ENCODE measurements at places on chromosomes 2 and 18.

GRCh38 chr2:102809291-102810189 is 47.7 kb downstream of the TMEM182 start:
- DNase-seq = peak; percentile 13

DNA sequence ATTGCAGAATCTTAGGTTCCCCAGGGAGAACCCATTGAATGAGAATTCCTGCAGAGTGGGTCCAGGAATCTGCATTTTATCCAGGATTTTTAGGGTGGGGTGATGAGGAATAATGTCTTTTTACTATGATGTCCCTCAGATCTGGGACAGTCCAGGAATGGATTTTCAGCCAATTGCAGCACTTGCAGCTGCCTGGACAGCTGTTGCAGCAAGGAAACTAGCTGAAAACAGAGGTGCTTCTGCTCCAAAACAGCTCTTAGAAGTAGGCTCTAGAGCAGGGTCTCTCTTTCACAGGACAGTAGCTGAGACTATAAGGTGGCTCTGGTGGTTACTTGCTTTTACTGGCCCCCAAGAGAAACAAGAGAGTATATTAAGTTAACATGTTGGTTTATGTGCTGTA is 9.1 kb downstream of the GLI2 start:
- no peak for DNase-seq

DNA sequence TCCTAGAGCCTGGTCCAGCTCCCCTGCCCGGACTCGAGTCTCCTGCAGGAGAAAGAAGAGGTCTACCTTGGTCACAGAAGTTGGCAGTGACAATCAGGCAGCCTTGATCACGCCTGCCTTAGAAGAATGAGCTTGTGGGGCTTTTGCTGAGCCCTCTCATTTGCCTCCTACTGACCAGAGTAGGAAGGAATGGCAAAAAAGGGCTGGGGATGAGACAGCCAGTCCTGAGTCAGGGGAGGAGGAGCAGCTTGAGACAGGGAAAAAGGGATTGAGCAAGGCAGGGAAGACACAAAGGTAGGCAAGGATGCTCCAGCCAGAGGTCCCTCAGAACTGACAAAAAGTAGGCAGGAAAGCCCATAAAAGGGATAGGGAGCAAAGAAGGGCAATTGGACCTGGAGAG is 6.0 kb downstream of the WDR54 start:
- no peak for DNase-seq

DNA sequence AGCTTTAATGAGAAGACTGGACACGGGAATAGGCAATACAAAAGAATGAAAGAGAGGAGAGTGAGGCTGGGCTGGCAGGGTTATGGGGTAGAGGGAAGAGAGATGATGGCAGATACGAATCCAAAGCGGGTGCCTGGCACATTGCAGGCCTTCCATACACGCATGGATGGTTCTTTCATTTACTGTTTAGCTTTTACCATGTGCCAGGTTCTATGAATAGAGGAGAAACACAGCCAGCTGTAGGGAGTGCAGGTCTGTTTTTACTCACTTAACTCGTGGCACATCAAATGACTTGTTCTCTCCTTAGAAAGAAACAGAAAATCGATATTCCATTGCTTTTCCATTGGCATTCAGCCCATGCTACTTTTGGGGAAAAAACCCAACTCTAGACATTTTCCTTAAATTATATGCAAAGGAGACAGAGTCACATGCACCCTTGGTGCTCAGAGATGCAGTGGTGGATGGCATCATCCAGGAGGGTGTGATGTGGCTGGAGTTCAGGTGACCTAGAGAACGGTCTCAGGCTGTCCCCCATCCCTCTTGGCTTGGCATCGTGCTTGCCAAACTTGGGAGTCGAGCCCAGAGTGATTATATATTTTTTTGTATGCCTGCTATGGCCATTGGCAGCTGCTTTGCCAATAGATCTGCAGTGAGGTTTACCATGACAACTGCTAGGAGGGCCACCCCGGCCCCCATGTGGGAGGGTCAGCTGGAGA is 6.2 kb downstream of the LTBP1 start:
- no peak for DNase-seq

- no peak for DNase-seq
Measured at GRCh38 chr2:239406316-239406995, 5.6 kb upstream of the HDAC4 start.

DNA sequence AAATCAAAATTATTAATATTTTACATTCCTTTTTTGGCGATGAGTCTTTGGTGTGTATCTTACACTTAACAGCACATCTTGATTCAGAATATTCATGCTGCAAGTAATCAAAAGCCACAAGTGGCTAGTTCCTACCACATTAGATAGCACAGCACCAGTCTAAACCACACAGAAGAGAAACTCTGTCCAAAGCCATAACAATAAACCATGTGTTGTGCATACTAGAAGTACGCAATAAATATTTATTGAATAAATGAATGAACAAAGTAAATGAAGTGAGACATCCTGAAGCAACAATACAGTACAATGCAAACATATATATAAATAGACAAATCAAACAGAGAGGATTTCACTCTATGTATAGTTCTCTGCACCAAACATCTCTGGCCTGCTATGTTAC is 287.3 kb downstream of the EXOC6B start:
- no peak for DNase-seq

DNA sequence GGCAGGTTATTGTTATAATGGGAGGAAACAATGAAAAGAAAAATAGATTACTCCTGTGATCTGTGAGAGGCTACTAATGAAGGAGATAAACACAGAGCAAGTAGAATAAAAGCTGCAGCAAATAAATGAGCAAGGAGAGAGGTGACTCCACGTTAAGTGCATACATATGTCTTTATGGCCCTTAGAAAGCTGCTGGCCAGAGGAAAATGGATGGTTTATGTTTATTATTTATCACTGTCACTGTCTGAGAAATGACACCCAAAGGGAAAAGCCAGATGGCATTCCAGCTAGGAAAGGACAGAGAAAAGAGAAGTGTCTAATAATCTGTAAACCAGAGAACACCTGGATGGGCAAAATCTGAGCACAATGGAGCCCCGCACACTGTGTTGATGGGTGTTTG is 122.9 kb upstream of the DDX18 start:
- no peak for DNase-seq
